ENCODE measurements at places on chromosomes 7 and 10.

GRCh38 chr7:112982441-112983063 lies 104.1 kb downstream of the GPR85 start:
- DNase-seq, result no peak

DNA sequence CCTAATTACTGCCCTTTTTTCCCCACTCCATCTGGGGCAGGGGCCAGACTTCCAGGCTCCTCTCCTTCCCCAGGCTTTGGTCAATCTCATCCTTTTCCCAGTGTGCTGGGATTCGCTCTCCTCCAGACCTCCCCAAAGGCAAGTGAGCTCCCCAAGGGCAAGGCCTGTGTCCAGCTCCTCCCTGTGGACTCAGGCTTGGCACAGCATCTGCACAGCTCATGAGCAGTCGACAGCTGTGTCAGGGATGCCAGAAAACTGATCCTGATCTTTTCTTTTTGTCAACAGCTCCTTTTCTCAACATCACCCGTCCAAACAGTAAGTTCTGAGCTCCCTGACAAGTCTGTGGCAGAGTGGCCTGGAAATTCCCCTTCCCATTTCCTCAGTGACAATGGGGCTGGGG lies 67.1 kb downstream of the C10orf120 start:
- no peak for DNase-seq

DNA sequence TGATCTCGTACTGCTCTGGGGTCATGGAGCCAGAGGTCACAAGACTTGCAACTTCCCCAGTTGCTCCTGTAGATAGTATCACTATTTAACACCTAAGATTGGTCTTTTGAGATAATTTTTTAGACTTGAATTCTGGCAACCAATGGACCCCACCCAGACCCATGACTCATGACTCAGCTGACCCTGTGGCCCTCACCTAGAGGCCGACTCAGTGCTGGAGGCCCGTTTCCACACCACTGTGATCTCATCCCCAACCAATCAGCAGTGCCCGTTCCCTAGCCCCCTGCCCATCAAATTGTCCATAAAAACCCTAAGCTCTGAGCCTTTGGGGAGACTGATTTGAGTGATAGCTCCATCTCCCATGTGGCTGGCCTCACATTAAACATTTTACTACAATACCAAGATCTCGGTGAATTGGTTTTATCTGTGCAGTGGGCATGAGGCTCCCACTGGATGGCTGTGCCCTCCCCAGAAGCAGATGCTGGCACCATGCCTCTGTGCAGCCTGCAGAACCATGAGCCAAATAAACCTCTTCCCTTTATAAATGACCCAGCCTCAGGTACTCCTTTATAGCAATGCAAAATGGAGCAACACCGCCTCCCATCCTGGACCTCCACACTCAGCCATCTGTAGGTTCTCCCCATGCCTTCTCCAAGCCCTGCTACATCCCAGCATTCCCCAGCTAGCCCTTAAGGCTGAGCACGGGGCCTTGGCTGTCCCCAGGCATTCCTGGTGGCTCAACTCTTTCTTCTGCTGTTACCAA lies 98.8 kb downstream of the PRKAG2 start:
- DNase-seq, result no peak

- DNase-seq, result no peak
These were observed 417.9 kb downstream of the IPMK start for GRCh38 chr10:57849691-57850357.

Measured in GM12891 (cell line).